Activated T-cell treated with anti-CD3 and anti-CD28 coated beads, Interleukin-2, amount 50 U/mL, for 48 hours (primary cell): ENCODE measurements at places on chromosomes 5 and 9.

- DNase-seq, result no peak
Observed at GRCh38 chr5:133873449-133873848, 95.0 kb downstream of the C5orf15 start.

DNA sequence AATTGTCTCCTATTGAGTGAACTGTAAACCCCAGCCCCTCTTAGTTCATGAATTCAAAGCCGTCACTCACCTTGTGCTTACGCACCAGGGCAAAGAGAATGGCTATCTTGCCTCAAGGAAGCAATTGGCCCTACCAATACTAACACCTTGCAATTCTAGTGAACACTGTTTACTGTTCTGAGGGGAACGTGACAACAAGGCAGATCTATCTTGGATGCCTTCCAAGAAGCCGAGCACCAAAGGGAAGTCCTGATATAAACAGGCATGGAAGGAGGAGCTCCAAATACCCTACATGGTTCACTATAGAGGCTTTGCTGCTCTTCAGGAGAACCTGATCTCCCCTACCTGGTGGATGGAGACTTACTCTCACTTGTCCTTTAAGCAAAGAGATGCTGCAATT, 1.7 kb upstream of the PLPPR1 start:
- no peak for DNase-seq

- no peak for DNase-seq
Observed at GRCh38 chr5:32589942-32590869, 4.8 kb downstream of the SUB1 start.

DNA sequence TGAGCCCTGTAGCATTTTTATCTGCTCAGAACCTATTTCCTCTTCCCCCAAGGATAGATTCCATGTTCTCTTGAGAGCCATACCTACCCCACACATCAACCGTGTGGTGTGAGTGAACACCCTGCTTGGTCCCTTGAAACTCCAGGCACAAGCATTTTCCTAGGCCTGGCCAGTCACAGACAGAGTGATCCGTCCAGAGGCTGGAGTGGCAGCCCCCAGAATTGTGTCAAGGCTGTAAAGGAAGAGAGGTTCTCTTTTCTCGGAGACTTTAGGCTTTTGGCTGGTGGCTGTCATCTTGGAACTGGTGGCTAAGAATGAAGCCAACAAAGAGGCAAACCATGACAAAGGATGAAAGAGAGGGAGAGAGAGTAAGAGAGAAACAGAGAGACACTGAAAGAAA, 66.0 kb downstream of the ARHGEF37 start:
- DNase-seq, result no peak

- DNase-seq, result no peak
Observed at GRCh38 chr5:128355961-128356360, 182.1 kb downstream of the FBN2 start.

DNA sequence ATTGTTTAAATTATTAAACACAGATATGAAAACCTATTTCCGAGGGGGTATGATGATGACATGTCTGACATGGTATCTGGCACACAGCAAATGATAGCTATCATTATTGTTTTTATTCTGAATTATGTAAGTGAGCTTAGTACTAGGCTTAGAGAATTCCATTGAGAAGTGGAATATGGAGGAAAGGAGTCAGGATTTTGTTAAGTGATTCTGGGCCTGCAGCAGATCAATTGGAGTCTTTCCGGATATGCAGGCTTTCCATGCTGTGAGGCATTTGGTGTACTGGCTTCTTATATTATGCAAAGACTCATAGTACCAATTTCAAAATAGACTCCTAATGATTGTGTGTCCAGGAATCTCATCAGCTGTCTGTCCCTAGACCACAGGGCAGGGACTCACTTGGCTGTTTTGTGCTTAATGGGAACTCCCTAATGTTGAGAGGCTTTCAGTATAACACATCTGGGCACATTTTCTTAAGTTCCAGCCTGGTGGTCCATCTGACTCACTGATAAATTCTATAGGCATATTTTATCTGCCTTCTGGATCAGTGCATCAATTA, 180.0 kb upstream of the KLF9 start:
- DNase-seq, result no peak

DNA sequence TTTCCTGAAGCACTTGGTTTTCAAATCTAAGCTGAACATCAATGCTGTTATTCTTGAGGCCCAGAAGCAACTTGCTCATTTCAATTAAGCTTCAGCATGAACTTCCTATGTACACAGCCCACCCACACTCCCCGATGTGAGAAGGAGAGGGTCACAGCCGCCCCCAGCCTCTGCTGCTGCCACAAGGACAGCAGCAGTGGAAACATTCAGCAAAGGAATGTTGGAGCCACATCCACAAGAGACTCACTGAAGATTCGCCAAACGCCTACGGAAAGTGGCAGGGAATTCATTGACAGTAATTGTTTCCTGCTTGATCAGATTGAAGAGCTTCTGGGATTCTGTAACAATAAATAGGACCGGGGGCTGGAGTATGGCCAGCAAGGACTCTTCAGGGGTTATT, 2.9 kb downstream of the TGFBI start:
- no peak for DNase-seq

- no peak for DNase-seq
Observed at GRCh38 chr5:159414021-159414420, 83.7 kb upstream of the IL12B start.

GRCh38 chr9:17810728-17811571, 232.1 kb downstream of the SH3GL2 start:
- DNase-seq, result peak; percentile 27

- no peak for DNase-seq
Observed at GRCh38 chr5:159448841-159449407, 118.6 kb upstream of the IL12B start.

GRCh38 chr5:40914835-40915234, 5.5 kb downstream of the C7 start:
- no peak for DNase-seq

DNA sequence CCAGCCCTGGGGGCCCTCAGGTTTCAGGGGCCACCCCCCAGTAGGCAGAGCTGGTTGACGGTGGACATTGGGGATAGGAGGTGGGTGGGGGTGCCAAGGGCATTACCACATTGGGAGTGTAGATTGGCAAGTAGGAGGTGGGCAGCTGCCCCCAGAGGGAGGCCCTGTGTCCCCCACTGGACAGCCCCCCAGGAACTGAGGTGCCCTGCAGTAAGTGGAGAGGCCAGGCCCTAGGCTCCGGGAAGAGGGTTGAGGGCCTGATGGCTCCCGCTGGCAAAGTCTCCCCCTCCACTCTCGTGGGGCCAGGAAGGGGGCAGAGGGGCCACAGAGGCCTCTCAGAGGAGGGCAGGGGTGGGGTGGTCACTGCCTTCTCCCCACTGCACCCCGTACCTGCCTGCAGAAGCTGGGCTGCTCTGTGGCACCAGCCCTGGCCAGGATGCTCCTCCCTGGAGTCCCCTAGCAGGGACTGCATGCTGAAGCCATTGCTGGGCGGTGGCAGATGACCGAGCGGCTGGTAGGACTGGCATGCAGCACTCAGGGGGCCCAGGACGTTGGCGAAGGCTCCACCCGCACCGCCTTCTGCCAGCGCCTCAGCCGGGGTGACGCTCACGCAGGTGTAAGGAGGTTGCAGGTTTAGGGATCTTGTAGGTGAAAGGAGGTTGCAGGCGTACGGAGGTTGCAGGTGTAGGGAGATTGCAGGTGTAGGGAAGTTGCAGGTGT, 89.6 kb upstream of the CACNA1B start:
- no peak for DNase-seq

DNA sequence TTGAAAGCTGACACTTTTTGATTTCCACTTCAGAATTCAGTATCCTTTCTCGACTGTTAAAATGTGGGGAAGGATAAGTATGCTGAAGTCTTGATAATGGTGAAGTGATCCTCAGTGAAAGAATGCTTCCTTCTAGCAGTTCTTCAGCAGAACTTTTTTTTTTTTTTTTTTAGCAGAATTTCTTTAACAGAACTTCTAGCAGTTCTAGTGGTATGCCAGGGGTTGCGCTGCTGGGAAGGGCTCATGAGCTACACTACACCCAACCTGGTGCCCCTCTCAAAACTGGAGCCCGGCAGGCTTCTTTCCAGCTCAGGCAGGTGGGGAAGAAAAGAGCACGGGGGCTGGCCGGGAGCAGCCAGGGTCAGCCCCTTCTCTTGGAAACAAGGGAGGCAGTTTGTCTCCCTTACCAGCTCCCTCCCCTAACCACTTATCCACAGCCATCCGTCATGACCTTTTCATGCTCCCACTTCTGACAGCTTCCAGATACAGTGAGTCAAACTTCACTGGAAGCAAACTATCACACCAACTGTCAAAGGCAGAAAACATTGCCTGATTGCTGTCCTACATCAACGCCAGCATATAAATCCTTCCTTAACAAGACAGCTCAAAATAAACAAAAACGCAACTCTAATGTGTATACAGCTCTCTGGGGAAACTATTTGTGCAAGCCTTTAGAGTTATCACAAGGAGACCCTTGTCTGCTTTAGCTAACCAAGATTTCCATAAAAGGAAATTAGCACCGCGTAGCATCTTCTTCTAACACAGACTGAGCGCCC, 211.5 kb downstream of the GAPVD1 start:
- DNase-seq, result no peak

GRCh38 chr5:113293068-113293974, 141.5 kb downstream of the TSSK1B start:
- DNase-seq, result peak; percentile 43

DNA sequence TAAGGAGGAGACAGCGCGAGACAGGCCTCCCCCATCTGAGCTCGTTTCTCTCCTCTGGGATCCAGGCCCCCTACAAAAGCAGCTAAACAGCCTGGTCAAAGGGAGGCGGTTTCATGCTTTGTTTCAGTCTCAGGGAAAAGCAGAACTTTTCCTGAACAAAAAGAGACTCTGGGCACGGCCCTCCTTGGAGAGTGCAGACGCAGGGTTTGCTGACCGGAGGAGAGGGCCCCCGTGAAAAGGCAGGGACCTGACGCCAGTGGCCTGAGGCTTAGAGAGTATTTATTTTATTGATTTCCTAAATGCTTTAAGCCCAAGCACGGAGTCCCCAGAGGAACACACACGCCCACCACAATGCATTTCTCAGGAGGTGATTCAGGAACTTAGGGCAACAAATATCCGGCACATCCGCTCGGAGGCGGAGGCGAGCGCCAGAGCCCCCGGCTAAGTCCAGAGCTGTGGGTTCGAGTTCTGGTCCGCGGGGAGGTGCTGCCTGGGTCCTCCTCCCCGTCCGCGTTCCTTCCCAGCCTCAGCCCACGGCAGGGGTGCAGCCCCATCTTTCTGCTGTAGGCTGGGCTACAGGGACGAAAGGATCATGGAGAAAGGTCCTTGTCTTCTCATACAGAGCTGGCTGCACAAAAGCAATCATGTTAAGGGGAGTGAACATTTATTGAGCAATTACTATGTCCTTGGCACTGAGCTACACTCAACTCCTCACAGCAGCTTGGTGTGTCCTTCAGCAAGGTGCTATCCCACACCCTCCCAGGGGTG, 40.0 kb downstream of the PTGES start:
- DNase-seq, result peak; percentile 34

DNA sequence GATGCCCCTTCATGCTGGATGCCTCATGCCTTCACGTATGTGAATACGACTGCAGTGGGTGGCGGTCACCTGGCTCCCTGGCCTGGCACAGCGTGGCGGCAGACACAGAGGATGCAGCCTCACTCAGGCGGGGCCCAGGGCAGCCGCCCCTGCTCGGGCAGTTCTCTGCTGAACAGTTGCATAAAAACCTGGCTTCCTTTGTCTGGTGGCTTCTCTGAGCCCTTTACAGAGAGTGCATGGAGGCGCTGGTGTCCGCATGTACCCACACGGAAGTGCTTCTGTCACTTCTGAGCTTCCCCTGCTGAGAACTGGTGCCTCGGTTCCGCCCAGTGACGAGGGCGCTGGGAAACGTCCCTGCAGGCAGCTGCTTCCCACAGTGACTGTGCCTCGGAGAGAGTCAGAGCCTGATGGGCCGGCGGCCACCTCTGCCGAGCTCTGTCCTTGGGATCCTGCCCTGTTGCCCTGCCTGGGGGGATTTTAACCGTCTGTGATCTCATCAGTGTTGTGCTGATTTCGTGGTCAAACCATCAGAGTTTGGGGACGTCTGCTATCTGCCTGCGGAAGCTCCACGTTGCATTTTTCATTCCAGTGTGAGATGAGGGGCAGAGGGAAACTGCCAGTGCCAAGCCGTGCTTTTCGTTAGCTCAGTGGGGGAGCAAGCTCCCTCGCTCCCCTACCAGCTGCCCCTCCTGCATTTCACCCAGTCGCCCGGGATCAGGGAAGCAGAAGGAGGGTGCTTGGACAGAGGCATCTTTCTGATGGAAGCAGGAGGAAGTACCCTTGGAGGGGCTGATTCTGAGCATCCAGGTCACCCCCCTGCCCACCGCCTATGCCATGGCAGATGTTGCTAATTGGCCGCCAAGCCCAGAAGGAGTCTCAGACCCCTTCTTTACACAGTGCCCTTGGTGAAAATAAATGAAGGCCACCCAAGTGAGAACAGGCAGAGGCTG, 153.0 kb upstream of the COL5A1 start:
- DNase-seq, result no peak
